ENCODE measurements at places on chromosomes 16 and 17. TPM values are rescaled to one million over a fixed set of nuclear protein-coding genes. Genes with fewer than 3 reads are reported as not detected.
A peak's percentile ranks its signal among the peaks of the same experiment; 100 is the strongest.

DNA sequence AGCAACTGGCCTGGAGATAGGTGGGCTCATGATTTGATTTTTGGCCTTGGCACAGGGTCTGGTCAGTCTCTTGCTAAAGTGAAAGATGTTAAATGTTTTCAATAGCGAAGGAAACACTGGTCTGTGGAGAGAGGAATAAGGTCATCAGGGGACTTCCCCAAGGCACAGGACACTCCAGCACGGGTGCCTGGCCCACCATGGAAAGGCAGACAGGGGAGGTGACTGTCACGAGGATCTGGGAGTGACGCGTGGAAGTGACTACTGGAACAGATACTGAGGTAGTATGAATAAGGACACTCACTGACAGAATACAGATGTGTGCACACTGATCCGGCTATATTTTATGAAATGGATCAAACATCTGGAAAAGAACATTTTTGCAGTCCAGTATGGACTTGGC lies 16.7 kb upstream of the ICAM2 start:
- no peak for DNase-seq

DNA sequence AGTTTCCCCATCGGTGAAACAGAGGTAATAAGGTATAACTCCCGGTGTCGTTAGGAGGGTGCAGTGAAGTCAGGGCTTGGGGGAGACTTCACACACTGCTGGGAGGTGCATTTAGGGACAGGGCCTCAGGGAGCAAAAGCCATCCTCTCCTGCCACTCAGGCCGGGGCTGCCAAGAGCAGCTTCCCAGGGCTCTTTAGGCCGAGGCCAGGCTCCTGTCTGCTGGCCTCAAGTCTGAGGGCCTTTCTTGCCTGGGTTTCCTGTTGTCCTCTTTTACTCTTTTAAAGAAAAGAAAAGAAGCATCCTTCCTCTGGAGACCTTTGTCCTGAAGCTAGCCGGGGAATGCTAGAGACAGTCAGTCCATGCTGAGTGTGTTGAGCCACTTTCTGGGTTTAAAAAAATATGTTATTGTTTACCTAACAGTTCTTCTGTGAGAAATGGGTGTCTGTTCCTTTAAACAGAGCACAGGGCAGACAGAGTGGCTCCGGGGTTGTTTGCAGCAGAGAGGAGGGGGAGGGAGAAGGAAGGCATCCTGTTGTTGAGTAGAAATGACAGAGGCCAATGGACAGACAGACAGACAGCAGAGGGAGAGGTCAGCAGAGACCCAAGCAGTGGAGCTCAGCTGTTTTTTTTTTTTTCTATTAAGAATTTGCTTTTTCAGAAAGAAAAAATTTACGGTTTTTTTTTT lies 79.1 kb downstream of the C17orf67 start:
- DNase-seq, result peak; percentile 66

DNA sequence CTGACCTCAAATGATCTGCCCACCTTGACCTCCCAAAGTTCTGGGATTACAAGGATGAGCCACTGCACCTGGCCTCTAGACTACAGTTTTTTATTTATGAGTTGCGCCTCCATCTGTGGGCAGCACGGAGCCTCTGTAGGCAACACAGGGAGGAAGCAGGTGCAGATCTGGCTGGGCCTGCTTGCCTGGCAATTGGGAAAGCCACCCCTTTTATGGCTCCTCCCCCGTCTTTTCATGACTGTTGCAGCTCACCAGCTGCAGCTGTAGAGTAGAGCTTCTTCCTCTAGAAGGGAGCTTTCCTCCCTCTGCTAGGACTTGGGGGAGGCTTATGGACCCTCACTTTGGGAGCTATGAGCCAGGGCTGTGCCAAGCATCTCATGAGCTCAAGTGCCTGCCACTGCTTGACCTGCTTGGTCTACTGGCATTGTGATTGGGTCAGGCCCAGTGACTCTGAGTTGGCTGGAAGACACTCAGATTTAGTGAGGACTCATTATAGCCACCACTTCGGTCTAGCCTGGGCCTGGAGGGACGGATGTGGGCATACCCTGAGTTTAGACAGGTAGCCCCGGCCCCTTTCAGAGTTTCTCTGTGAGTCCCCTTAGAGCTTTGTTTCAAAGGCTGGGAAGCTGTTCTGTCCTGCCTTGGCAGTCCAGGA lies 6.9 kb upstream of the SLC7A6 start:
- peak; percentile 54 for DNase-seq

CCL8 gene
- total RNA-seq, result not detected

CDC42EP4 gene
- total RNA-seq, result 36.4 TPM
